ENCODE measurements at places on chromosomes 5 and 9.
A peak's percentile ranks its signal among the peaks of the same experiment; 100 is the strongest.

DNA sequence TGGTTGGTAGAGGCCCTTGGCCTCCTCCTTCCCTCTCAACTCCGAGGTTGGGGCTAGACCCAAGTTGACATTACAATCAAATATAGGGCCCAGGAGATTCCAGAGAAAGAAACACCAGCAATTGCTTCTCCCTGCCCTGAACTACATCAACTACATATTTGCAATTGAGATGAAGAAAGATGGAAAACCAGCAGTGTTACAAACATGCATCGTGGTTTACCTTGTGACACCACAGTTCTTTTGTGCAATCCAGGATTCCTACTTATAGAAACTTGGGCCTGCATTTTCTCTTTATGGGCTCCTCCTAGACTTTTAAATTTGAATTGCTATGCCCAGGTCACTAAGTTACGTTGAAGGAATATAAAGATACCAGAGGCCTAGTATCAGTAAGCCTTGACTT is 126.7 kb downstream of the DCP2 start:
- no peak for DNase-seq

- no peak for DNase-seq
Measured at GRCh38 chr5:1732945-1733344, 66.7 kb downstream of the MRPL36 start.

DNA sequence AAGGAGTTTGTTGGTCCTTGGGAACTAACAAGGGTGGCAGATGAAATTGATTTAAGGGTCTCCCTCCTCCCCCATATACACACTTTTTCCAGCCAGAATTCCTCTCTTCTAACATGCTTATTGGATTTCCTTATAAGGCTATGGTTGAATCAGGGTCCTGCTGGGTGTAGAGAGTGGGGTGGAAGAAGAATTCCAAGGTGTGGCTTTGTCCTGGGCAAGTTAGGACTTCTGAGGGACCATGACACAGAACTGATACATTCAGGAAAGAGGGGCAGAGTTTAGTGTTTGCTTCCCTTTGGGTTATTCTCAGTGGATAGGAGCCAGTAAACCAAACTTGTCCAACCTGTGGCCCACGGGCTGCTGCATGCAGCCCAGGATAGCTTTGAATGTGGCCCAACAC is 116.5 kb downstream of the SNX18 start:
- DNase-seq: peak; percentile 8

- no peak for DNase-seq
Measured at GRCh38 chr9:3902631-3903030, 376.8 kb upstream of the RFX3 start.

GRCh38 chr5:84354101-84354500 is 30.6 kb downstream of the EDIL3 start:
- peak; percentile 43 for DNase-seq

- no peak for DNase-seq
Measured at GRCh38 chr5:36706662-36707061, 100.3 kb downstream of the SLC1A3 start.

DNA sequence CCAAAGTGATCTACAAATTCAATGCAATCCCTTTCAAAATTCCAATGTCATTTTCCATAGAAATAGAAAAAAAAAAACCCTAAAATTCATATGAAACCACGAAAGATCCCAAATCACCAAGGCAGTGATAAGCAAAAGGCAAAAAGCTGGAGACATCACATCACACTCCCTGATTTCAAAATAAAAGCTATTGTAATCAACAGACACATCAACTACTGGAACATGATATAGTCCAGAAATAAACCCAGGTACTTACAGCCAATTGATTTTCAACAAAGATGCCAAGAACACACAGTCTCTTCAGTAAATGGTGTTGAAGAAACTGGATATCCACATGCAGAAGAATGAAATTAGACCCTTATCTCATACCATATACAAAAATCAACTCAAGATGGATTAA is 224.0 kb downstream of the WDR70 start:
- DNase-seq: no peak

DNA sequence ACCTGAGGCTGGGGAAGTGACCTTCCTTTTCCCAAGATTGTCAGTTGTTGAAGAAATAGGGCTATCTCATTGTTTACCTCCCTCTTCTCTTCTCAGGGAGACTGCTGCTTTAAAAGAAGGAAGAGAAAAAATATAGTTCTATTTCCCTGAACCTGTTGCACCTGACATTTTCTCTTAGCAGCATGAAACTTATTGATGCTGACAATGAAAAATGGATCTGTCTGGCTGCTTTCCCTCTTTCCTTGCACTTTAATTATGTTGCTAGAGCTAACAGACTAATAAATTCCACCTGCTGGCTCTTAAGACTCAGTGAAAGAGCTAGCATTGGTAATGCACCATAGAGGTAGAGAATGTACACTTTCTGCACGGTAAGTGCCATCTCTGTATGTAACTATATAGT is 6.2 kb upstream of the CKMT2 start:
- DNase-seq: no peak

GRCh38 chr5:156824800-156825199 is 25.3 kb upstream of the PPP1R2B start:
- peak; percentile 63 for DNase-seq

- no peak for DNase-seq
Measured at GRCh38 chr5:97412959-97413358, 229.9 kb upstream of the RIOK2 start.

GRCh38 chr5:134450374-134450773 is 38.7 kb upstream of the CDKN2AIPNL start:
- DNase-seq: no peak

- no peak for DNase-seq
Measured at GRCh38 chr9:98922721-98923435, 20.8 kb upstream of the COL15A1 start.

- DNase-seq: peak; percentile 30
Measured at GRCh38 chr9:110049699-110050450, 158.1 kb downstream of the C9orf152 start.

GRCh38 chr9:129983891-129984290 is 59.1 kb downstream of the FNBP1 start:
- peak; percentile 57 for DNase-seq

DNA sequence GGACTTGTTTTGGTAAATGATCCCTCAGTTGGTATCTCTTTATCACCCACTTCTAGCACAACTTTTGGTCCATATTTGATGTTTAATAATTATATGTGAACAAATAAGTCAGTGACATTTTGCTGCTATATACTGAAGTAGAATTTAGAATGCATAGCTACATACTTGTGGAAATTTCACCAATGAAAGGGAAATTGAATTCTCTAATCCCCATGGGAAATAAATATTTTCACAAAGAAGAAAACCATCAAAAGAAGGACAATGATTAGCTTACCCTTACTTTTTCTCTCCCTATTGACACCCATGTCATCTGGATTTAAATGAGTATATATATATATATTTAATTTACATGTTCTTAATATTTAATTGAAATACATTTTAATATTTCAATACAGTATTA is 94.3 kb upstream of the DAB2 start:
- DNase-seq: no peak

Measured in PC-3 (cell line).